ENCODE measurements at places on chromosomes 5 and 9.

- no peak for DNase-seq
Observed at GRCh38 chr5:150107909-150108447, 21.6 kb upstream of the CSF1R start.

DNA sequence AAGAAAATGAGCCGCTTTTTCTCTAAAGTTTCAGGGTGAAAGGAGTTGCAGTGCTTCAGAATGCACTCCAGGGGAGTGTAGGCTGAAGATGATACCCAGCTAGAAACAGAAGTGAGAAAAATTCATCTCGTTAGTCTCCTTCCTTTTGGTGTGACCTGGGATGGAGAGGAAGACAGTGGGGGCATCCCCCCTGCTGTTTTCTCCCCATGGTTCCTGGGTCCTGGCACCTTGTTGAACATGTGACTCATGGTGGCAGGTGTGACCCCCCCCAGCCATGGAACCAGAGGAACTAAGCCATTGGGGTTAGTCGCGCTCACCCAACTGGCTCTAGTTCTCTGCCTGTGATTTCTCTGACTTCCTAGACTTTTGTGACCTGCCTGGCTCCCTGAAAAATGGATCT lies 424.6 kb downstream of the CSNK1G3 start:
- DNase-seq, result no peak

DNA sequence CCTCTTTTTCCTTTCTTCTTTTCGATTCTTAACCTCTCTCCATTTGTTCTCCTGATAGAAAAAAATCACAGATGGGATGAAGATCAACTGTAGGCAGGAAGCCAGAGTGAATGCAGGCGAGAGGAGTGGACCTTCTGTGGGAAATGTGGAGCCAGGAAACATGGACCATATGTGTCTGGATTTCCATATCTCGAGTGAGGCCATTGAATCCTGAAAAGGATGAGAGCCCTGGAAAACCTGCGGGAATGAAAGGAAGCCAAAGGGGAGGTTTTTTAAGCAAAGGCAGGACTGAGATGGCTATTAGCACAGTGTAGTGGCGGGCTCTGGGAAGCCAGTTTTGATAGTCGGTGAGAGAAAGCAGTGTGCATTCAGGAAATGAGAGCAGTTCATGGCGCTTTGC lies 139.5 kb upstream of the C9orf72 start:
- peak; percentile 92 for DNase-seq

DNA sequence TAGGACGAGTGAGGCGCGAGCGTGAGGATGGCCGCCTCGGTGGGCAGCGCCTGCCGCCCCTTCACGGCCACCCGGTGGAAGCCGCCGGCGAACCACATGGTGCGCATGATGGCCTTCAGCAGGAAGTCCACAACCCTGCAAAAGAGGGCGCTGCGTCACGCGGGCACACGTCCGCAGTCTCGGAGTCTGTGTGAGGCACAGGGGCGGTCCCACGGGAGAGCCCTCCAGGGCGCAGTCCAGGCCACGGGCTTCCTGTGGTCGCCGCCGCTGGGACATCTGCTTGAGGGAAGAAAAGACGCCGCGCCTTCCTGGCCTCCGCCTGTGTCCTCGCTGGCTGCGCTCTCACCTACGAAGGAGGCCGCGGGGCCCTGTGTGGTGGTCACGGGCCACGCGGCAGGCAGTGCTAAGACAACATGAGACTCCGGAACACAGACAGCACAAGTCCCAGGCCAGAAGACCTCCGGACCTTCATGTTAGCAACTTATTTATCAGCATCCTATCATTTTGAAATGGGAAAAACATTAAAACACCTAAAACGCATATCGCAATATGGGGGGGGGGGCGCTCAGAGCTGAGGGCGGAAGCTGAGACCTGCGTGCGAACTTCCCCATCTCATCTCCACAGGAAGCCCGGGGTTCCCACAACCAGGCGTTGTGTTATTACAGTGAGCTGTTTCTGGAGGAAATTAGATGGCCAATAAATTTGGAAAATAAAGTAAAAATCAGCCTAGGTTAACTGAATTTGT lies 28.8 kb downstream of the LPCAT1 start:
- no peak for DNase-seq

DNA sequence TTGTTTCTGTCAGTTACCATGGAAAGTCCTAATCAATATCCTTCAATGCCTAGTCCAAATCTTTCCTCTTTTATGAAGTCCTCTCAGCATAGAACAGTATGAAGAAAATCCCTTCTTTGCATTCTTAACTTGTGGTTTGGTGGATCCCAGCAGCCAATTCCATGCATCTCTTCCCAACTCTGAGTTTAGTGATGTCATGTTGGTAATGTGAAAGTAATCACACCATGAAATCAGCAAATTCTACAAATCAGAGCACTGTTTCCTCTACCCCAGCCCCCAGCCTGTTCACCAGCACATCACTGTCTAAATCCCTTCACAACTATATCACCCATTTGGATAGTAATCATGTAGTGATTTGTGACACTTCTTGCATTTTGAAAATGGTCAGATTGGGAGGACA lies 4.7 kb upstream of the C1QTNF2 start:
- no peak for DNase-seq

DNA sequence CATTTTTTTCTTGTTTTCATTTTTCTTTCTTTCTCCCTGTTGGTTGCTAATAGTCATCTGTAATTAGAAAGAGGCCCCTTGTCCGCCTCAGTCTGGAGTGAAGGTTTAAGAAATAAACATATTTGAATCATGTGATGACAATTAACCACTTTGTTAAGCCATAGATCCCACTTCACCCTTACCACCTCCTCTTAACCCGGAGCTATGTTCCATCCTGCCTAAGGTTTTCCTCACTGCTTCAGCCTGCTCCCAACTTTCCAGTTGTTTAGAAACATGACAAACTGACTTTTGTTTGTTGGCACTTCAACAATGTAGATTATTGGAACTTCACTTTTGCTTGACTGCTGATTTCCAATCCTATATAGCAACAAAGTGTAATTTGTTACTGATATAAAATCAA lies 37.4 kb upstream of the SSBP2 start:
- no peak for DNase-seq

GRCh38 chr9:135228983-135229625 lies 141.6 kb downstream of the OLFM1 start:
- no peak for DNase-seq

DNA sequence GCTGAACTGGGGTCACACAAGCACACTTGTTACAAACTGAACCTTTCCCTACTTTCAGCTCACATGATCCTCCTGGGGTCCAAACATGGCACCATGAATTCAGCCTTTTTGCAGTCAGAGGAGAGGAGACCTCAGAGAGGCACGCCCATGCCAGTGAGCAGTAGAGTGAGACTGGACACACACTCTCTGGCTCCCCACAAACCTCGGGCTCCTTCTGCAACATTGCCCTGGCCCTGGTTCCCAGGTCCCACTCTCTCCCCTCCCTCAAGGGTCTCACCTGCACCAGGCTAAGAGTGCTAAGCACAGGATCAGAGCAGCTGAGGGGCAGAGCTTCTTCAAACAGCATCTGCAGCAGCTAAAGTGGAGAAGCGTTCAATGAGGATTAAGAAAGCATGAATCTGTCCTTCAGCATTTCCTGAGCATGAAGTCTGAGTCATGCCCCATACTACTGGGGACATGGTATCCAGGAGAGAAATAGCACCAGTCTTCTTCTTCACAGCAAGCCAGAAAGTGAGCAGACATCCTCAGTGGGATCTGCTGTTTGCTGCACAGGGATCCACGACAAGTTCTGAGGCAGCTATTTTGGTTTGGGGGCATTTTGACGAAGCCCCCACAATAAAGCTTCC lies 27.2 kb downstream of the SLC35A4 start:
- no peak for DNase-seq

DNA sequence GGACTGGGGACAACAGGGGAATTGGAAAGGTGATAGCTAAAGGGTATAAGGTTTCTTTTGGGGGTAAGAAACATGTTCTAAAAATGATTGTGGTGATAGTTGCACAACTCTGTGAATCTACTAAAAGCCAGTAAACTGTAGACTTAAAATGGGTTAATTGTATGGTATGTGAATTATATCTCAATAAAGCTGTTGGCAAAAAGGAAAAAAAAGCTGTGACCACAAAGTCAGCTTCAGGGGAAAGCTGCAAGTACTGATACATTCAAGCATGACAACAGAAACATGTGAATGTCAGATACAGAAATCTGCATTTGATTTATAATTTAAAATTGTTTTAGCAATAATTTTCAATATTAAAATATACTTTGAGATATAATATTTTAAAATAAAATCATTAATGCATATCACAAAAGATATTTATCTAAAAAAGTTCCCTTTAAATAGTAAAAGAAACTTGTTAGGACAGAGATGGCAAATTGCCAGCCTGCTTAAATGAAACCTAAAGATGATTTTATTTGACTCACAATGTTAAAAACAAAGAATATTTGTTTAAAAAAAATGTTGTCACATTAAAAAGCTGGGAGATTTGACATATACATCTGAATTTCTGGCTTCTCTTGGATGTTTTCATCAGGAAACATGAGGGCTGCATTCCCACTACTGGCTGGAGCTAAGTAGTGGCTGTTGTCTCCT lies 66.0 kb downstream of the TBCA start:
- DNase-seq, result no peak

GRCh38 chr9:3007326-3007725 lies 163.4 kb upstream of the PUM3 start:
- no peak for DNase-seq

DNA sequence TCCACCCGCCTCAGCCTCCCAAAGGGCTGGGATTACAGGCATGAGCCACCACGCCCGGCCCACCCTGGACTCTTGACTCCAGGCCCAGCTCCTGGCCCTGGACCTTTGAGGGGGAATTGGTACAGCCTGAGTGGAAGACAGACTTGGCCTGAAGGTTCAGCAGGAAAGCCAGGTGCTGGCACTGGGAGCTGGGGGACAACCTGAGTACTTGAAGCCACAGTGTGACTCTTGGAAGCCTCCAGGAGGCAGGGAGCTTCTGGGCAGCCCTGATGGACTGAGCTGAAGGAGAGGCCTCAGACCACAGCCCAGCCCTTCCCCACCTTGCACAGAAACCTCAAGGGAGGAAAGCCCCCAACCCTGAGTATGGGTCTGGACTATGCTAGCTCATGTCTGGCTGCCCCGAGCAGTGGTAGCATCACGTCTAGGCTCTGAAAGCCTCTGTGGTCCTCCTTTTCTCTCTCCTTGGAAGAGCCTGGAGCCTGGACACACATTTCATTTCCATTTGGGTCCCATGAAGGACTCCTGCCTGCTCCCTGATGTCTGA lies 54.1 kb downstream of the RASGEF1C start:
- DNase-seq, result no peak

- DNase-seq, result no peak
Observed at GRCh38 chr5:174410716-174411478, 313.5 kb upstream of the MSX2 start.

DNA sequence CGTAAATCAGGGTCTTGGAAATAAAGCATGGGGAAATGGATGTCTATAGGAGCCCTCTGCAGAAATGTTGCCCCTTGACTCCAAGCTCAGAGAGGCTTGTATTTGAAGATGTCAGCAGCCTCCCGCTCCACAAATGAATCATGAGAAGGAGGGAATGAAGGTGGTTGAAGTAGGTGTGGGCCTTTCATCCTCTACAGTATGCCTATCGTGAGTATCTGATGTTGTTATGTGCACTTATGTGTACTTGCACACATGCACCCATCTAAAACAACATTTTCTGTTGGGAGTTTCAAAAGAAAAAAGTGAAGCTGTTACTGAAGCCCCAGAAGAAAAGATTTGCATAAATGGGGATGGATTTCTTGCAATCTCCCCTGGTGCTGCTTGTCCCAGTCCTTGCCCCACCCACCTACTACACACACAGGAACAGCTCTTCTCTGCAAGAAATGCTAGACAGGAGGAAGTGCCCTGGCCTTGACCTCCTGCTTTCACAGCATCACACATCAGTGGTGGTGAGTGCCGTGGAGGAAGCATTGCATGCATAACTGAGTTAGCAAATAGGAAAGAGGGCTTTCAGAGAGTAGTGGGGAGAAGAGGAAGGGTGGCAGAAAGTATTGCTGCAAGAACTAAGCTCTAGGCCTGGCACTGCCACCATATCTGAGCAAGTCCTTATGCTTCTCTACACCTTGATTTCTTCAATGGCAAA lies 156.1 kb downstream of the SNX18 start:
- DNase-seq, result no peak

DNA sequence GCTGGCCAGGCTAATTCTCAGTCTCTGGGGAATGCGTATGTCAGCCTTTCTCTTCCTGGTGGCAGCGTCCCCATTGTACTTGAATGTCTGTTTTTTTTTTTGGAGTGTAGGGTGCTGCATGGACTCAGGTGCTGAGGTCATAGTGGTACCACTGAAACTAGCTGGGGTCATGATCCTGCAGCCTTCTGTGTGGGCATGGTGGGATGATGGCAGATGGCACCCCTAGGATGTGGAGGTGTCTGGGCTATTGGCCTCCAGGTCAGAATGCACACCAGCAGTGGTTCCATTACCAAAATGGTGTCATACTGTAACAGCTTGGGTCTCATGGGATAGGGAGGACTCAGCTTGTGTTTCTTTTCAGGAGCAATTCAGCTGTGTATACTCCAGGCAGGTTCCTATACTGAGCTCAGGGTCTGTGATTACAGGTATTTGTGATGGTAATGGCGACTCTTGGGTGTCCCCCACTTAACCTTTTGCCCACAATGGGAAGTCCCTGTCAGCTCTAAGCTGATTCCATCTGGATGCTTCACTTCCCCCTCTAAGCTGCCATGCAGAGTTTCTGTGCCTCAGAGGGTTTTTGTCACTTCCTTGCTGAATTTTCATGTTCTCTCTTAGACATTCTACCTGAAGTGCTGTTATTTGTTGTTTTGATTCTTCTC lies 17.9 kb downstream of the HSD17B4 start:
- no peak for DNase-seq

- no peak for DNase-seq
Observed at GRCh38 chr9:77883846-77884771, 147.5 kb downstream of the GNAQ start.

DNA sequence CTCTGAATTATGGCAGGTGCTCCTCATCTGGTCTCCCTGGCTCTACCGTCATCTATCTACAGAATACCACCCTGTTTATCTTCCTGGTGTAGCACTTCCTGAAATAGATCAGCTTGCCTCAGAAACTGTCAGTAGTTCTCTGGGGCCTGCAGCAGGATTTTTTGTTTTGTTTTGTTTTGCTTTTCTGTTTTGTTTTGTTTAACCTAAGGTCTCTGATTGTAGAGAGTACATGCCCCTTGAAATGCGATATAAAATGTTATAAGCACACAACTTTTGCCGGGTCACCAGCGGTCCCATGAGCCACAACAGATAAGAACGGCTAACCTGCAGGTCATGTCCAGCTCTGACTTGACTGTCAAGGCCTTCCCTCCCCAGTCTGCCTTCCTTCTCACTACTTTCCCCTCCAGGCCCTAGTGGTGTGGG lies 26.6 kb upstream of the CREBRF start:
- DNase-seq, result no peak

- no peak for DNase-seq
Observed at GRCh38 chr9:114184071-114184470, 28.7 kb downstream of the COL27A1 start.

Measured in NCI-H1694 treated with DMSO at 0.1 percent for 48 hours (cell line).